Epithelial cell of alveolus of lung (primary cell): ENCODE measurements at places on chromosomes 7 and 10. TPM values are rescaled to one million over a fixed set of nuclear protein-coding genes. Genes with fewer than 3 reads are reported as not detected.

Gene TRIM4
- total RNA-seq, result 18.9 and 40.1 TPM in 2 replicates

Gene ERCC6
- total RNA-seq, result 4.9 and 7.3 TPM in 2 replicates

Gene SYT15
- 0.13 and 0.24 TPM in 2 replicates for total RNA-seq

Gene CPA2
- not detected in 2 replicates for total RNA-seq

Gene GCK
- total RNA-seq, result 0.56 and 1.2 TPM in 2 replicates

Gene ADIRF
- total RNA-seq, result 2.7 and 24.5 TPM in 2 replicates

Gene TCERG1L
- total RNA-seq, result 0.13 TPM in 1 of 2 replicates, not detected in the other

Gene CYP2C18
- total RNA-seq, result not detected in 2 replicates

Gene STX1A
- 2.5 and 9.3 TPM in 2 replicates for total RNA-seq

Gene SPDYE9
- total RNA-seq, result not detected in 2 replicates

Gene NANOS1
- total RNA-seq, result 0.65 and 0.72 TPM in 2 replicates

Gene FZD8
- 1.8 and 10.7 TPM in 2 replicates for total RNA-seq

Gene WNT8B
- not detected in 2 replicates for total RNA-seq

Gene CFAP58
- 0.65 and 1.2 TPM in 2 replicates for total RNA-seq

Gene IFIT1B
- total RNA-seq, result under 0.01 TPM in 1 of 2 replicates, not detected in the other

Gene CYP2E1
- total RNA-seq, result under 0.01 and 1.7 TPM in 2 replicates

Gene SCRN1
- total RNA-seq, result 76.3 and 76.5 TPM in 2 replicates

Gene HOXA2
- total RNA-seq, result 2.8 and 3.3 TPM in 2 replicates

Gene SEMA4G
- 2.8 and 6.1 TPM in 2 replicates for total RNA-seq

Gene PSD
- total RNA-seq, result 6.8 and 12.2 TPM in 2 replicates

Gene MSMB
- total RNA-seq, result not detected in 2 replicates

Gene ATG9B
- total RNA-seq, result 0.13 and 0.64 TPM in 2 replicates

Gene VPS50
- total RNA-seq, result 9.8 and 24.4 TPM in 2 replicates

Gene ANKRD61
- total RNA-seq, result 0.08 and 0.39 TPM in 2 replicates

Gene ANKRD1
- 7.7 and 13.3 TPM in 2 replicates for total RNA-seq

Gene VPS37D
- total RNA-seq, result 5.4 and 5.8 TPM in 2 replicates
